ENCODE measurements at places on chromosomes 11 and 22.
A peak's percentile ranks its signal among the peaks of the same experiment; 100 is the strongest.

DNA sequence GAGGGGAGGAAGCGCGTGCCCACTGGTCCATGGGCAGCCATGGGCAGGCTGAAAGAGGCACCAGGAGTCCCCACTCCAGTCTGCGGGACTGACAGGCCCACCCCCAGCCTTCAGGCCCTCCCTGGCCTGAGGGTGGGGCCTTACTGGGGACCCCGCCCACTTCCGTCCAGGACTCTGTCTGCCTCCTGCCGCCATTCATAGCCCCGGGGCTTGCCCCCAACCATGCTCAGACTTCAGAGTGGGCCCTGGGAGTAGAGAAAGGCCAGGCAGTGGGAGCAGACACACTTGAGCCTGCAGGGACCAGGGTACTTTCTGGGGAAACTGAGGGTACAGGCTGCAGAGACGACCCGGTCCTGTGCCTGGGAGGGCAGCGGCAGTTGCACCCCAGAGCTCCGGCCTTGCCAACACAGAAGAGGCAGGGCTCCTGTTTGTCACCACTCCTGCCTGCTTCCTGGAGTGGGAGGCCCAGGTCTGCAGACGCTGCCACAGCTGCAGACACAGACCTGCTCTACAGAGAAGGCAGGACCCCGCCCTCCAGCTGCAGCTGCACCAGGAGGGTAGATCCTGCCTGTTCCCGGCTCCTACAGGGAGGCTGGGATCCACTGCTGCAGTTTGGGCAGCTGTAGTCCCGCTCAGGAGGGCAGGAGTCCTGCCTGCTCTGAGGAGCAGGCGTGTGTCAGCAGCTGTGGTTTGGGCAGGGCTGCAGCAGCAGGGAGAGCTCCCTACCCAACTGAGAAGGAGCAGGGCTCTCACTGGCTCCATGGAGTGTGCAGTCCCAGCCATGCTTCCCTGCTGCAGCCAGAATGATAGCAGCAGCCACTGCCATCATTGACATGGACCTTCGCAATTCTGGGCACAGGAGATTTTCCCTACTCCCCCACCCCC is 387.9 kb upstream of the ANO3 start:
- H3K4me1 ChIP-seq: no peaks in the 10 kb centered on the region
- H3K27ac ChIP-seq: no peak overlapping the region
- H3K27me3 ChIP-seq: no peaks in the 10 kb centered on the region
- DNase-seq: no peak
- no peak overlapping the region for H3K4me3 ChIP-seq

GRCh38 chr11:58784995-58785394 is 53.3 kb upstream of the GLYAT start:
- no peaks in the 10 kb centered on the region for H3K36me3 ChIP-seq
- H3K27ac ChIP-seq: no peak overlapping the region
- no peaks in the 10 kb centered on the region for H3K4me1 ChIP-seq
- H3K27me3 ChIP-seq: no peaks in the 10 kb centered on the region
- no peak for DNase-seq

DNA sequence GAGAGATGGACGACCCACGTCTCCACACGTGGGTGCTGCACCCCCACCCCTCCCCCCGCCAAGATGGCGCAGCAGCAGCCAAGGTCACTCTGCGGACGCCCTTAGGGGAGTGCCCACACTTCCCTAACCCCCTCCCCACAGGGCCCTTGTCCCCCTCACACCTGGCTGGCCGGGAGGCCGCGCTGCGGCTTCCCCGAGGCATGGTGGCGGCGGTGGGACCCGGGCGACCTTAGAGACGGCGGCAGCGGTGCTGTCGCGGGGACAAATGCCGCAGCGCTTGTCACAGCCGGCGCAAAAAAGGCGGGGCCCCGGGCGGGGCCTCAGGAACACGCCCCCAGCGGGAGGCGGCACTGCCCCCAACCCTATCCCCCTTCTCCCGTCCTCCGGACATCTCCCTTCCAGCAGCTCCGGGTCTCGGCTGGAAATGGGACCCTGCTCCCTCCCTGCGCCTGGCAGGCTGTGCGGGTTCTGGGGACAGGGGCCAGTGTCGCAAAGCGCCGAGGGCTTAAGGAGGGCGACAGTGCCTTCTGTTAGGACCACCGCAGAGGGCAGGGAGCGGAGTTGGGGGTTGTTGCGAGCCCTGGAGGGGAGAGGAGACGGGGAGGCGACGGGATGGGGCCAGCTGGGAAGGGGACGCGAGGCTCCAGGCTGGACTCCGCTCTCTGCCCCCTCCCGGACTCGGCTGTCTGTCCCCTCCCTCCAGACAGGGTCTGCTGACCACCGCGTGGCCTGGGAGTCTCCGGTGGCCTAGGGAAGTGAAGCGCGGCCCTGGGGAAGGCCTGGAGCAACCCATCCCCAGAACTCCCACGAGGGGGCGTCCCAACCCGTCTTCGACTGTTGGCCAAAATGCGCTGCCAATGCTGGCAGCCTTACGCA is at the start of gene CHCHD10:
TSS of gene CHCHD10 (minus strand) at position 300 of the 876 bp plus-strand sequence. CDS start at position 202, 98 bp downstream.
- H3K27ac ChIP-seq: peak within 1 kb of the TSS; percentile 80
- H3K36me3 ChIP-seq: peaks cover 13% of the 10 kb centered on the region
- H3K4me3 ChIP-seq: peak within 1 kb of the TSS; percentile 63
- peaks cover 27% of the 10 kb centered on the region for H3K4me1 ChIP-seq

GRCh38 chr22:21047035-21047661 is 1.4 kb downstream of the LRRC74B start:
- peak overlapping the region; percentile 44 for H3K4me3 ChIP-seq
- H3K36me3 ChIP-seq: no peaks in the 10 kb centered on the region
- H3K27me3 ChIP-seq: peaks cover 19% of the 10 kb centered on the region
- H3K27ac ChIP-seq: no peak overlapping the region
- no peak for DNase-seq
- H3K4me1 ChIP-seq: peaks cover 15% of the 10 kb centered on the region

DNA sequence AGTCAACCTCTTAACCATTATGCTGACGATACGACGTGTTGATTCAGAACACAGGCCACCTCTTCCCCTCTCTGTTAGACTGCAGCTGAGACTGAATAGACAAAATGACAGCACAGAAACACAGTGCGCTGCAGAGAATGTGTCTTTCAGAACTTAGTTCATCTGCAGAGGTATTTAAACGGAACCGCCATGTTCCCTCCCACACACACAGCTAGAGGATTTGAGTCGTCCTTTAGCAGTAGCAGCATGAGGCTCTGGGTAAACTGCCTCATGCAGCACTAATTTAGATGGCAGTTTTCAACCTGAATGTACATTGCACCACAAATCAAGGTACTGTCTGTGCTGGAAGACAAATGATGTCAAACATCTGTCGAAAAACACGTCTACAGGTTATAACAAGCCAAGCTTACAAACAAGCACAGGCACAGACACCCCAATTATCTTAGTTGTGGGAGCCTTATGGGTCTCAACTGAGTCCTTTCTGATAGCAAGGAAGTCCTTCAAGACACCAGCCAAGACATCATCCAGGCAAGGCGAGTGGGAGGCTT is 76.6 kb upstream of the LRRC4C start:
- H3K4me1 ChIP-seq: peaks cover 4% of the 10 kb centered on the region
- no peaks in the 10 kb centered on the region for H3K27me3 ChIP-seq
- H3K4me3 ChIP-seq: no peak overlapping the region

GRCh38 chr11:16301462-16301861 is 54.9 kb downstream of the SOX6 start:
- H3K4me3 ChIP-seq: no peak overlapping the region
- H3K27me3 ChIP-seq: no peaks in the 10 kb centered on the region
- H3K27ac ChIP-seq: no peak overlapping the region
- H3K4me1 ChIP-seq: no peaks in the 10 kb centered on the region
- H3K36me3 ChIP-seq: no peaks in the 10 kb centered on the region

GRCh38 chr11:6604081-6604626 is 580 bp downstream of the ILK start:
- peak; percentile 43 for DNase-seq
- H3K27me3 ChIP-seq: no peaks in the 10 kb centered on the region
- H3K4me1 ChIP-seq: peaks cover 29% of the 10 kb centered on the region
- H3K4me3 ChIP-seq: peak overlapping the region; percentile 85
- peak overlapping the region; percentile 75 for H3K27ac ChIP-seq
- H3K36me3 ChIP-seq: peaks cover 61% of the 10 kb centered on the region

DNA sequence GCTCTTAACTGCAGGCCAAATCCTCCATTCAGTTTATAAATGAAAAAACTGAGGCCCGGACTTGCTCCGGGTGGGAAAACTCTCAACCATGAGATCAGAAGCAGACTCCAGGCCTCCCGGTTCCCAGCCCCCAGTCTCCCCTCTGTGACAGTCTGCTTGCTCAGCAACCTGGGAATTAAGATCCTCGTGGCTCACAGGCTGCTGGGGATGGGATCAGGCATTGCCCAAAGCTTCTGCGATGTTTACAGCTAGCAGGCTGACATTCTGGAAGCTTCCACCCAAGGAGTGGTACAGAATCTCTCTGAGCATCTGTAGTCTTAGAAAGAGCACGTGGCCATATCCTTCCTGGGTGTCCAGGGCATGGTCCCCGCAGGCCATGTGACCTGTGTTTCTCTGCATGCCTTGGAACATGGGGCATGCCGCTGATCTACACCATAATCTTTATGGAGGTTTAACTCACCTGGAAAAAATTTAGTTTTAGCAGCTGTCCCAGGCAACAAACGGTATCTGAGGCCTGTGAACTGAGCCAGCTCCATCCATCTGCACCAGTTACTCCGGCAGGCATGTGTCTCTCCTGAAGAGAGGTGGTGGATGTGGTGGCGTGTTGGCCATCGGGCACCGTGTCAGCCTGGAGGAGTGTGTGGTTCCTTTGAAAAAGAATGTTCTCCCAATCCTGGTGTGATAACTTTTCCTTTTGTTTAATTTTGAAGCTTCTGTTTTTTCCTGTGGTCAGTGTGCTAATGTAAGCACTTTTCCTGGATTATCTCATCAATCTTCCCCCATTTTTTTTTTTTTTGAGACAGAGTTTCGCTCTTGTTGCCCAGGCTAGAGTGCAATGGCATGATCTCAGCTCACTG is 7.9 kb downstream of the FBLN1 start:
- H3K4me1 ChIP-seq: peaks cover 57% of the 10 kb centered on the region
- H3K4me3 ChIP-seq: no peak overlapping the region
- no peaks in the 10 kb centered on the region for H3K27me3 ChIP-seq
- H3K36me3 ChIP-seq: peaks cover 2% of the 10 kb centered on the region
- no peak for DNase-seq

DNA sequence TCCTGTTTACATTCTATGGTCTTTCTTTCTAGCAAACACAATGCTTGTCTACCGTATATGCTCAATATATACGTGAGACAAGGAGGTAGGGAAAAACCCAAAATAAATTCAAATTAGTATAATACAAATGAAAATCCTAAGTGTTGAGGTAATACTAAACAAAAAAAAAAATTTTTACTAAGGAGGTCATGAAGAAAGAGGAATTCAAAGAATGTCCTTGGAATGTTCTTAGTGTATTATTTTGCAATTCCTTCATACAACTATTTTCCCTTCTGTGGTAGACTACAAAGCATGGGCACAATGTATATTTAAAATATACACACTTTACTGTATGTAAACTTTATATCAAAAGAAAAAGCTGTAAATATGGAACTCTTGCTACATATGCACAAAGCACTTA is 36.4 kb downstream of the PIK3C2A start:
- no peak overlapping the region for H3K27ac ChIP-seq
- DNase-seq: no peak
- H3K27me3 ChIP-seq: no peaks in the 10 kb centered on the region
- no peak overlapping the region for H3K4me3 ChIP-seq

DNA sequence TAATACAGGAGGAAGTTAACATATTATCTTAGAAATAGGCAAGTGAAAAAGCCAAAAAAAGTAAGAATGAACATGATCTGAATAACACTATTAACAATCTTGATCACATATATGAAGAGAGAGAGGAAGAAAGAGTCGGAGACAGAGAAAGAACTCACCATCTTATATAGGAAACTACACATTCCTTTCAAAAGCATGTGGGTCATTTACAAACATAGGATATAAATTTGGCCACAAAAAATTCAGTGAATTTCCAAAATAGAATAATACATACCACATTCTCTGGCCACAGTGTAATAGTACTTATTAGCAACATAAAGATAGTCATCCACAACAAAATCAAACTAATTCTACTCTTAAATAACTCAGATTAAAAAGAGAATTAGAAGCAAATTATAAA is 50.9 kb upstream of the ME3 start:
- no peak for DNase-seq
- no peaks in the 10 kb centered on the region for H3K27me3 ChIP-seq
- no peaks in the 10 kb centered on the region for H3K36me3 ChIP-seq
- peaks cover 9% of the 10 kb centered on the region for H3K4me1 ChIP-seq
- no peak overlapping the region for H3K4me3 ChIP-seq

GRCh38 chr11:26245046-26245445 is 86.9 kb upstream of the ANO3 start:
- no peaks in the 10 kb centered on the region for H3K36me3 ChIP-seq
- H3K4me3 ChIP-seq: no peak overlapping the region
- H3K27me3 ChIP-seq: no peaks in the 10 kb centered on the region
- no peak for DNase-seq

DNA sequence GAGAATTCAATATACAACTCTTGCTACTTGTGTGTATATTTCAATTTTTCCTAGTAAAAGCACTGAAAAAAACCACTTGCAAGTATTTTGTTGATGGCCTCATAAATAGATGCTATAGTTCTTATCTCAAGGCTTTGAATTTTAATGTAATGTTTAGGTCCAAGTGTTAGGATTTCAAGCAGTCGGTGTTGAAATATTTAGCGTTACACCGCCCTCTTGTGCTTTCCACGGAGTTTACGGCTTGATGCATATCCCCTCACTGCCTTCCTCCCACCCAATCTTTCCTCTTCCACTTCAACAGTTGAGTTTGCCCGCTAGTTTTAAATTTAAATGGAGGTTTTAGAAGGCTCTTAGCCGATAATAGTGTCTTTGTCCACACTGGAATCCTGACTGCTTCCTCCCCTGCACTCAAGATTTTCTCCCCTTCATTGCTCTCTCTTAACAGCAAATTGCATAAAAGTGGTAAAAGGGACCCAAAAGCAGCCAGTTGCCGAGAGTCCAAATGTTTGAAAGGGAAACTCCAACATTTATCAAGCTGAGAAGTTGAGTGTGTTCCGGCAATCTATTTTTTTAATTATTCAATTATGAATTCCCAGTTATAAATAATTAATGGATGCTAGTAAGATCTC is 25.9 kb upstream of the HTATIP2 start:
- H3K4me1 ChIP-seq: peaks cover under 1% of the 10 kb centered on the region
- DNase-seq: peak; percentile 59
- H3K27me3 ChIP-seq: peaks cover 71% of the 10 kb centered on the region
- no peak overlapping the region for H3K27ac ChIP-seq
- H3K36me3 ChIP-seq: no peaks in the 10 kb centered on the region

DNA sequence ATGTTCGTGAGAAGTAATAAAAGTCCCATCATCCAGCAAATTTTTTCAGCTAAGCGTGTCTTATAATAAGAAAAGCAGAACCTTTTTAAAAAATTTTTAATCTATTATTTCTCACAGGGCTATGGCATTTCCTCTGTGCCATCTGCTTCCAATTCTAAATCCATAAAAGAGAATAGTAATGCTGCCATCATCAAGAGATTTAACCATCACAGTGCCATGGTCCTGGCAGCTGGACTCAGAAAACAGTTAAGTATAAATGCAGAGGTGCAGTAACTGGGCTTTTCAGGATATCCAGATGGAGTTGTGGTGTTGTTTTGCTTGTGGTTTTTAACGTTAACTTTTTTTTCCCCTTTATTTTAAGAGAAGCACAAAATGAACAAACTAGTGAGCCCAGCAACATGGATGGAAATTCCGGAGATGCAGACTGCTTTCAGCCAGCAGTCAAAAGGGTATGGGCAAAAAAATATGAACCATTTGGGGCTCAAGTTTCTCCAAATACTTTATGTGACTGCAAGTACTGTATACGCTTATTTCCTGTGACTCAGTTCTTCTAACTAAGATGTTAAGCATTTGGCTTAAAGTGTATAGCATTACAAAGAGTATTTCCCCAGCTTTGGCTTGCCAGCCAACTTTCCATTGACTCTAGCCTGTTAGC is 25.2 kb downstream of the GTF2H1 start:
- H3K36me3 ChIP-seq: peaks cover 87% of the 10 kb centered on the region
- H3K4me1 ChIP-seq: no peaks in the 10 kb centered on the region
- H3K27me3 ChIP-seq: no peaks in the 10 kb centered on the region
- no peak overlapping the region for H3K27ac ChIP-seq
- H3K4me3 ChIP-seq: no peak overlapping the region

Data from neuronal stem cell (in vitro differentiated cells).